Right hindlimb (tissue), 1 donor: ENCODE measurements at places on chromosomes 13 and 19.

GRCh38 chr13:71775966-71776365, 91.0 kb downstream of the DACH1 start:
- no peak for DNase-seq

GRCh38 chr13:100129605-100130004, 40.7 kb downstream of the PCCA start:
- DNase-seq = no peak

GRCh38 chr19:1799695-1800342, 12.3 kb downstream of the ATP8B3 start:
- no peak for DNase-seq

GRCh38 chr13:24925318-24926231, 161.6 kb downstream of the RNF17 start:
- no peak for DNase-seq

DNA sequence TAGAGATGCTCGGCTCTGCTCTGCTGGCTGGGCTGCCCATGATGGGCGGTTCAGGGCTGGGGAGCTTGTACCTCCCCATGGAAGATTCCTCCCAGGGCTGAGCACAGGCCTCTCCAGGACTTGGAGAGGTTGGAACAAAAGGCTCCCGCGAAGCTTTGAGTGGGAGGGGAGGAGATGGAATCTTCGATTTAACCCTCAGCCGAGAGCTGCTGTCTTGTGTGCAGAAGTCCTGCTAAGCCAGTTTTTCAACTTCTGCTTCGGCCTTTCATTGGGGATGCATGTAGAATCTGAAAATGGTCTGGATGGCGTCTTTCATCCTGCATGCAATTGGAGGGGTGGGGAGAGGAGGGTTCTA, 163.3 kb downstream of the KDM4B start:
- no peak for DNase-seq

- DNase-seq = no peak
Measured at GRCh38 chr13:101648766-101649487, 196.5 kb downstream of the ITGBL1 start.

DNA sequence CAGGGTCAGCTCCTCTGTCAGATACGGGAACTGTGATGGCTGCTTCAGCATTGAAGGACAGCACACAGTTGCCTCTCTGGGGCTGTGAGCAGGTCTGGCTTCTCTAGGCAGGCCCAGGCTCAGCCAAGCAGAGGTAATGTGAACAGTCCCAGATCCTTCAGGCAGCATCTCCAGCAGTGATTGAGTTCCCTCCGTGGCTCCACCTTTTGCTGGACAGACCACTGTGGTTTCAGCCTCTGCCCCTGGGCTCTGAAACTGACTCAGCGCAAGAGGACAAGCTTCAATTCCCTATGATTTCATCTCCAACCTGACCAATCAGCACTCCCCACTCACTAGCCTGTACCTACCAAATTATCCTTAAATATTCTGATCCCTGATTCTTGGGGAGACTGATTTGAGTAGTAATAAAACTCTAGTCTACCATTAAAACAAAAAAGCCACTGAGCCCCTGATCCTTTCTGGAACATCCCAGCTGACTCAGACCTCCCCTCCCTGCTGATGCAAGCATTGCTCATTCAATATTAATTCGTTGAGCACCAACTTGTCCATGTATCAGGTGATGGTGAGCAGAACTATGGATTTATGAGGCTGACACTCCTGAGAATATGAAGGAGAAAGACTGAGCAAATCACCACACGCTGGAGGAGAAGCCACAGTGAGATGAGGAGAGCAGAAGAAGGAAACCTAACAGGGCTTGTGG, 16.7 kb downstream of the GSX1 start:
- DNase-seq = no peak

DNA sequence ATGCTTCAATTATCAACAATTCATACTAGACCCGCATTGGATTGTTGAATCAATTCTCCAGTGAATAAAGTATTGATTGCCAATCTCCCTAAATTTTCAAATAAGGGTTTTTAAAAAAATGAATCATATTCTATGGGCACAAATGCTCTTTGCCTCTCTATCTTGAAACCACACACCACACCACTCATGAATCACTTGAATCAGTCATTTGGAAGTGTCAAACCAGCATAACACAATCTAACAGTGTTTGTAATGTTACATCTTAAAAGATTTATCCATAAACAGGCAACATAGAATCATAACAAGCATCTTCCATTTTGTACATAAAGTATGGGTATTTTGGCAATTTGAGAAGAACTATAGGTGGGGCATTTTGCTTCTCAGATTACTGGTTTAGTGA, 219.5 kb upstream of the MIR17HG start:
- DNase-seq = no peak

- no peak for DNase-seq
Measured at GRCh38 chr19:58334691-58335249, 8.0 kb downstream of the ZSCAN22 start.

- DNase-seq = no peak
Measured at GRCh38 chr13:98365302-98365701, 188.2 kb upstream of the RNF113B start.

DNA sequence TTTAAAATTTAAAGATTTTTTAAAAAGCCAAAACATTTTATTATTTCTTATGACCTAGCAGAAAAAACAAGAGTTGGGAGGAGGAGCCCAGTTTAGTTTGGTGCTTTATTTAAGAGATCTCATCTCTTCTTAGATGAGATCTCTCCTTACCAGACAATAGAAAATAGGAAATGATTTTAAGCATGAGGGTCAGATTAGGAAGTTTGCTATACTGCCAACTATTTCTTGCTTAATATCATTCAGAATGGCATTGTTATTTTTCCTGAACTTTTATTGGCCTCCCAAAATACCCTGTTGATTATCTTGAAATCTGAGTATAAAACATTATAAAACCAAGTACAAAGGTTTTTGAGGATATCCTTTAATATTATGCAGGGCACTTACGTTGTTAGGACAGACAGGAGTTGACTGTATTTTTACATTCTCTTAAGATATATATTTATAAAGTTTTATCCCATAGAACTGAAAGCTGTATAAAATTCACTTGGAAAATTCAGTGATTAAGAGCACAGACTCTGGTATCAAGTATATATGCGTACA, 56.1 kb downstream of the DNAJC15 start:
- no peak for DNase-seq

DNA sequence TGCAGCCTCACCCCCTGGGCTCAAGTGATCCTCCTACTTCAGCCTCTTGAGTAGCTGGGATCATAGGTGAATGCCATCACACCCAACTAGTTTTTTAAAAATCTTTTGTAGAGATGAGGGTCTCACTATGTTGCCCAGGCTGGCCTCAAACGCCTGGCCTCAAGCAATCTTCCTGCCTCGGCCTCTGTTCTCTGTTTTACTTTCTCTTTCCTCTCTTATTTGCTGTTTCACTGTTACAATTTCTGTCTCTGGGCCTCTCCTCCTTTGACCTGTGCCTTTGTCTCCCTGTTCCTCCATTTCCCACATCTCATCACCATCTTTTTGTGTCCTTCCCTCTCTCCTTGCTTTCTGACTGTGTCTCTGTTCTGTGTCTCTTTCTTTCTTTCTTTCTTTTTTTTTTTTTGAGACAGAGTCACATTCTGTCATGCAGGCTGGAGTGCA, 9.3 kb downstream of the SHKBP1 start:
- no peak for DNase-seq

- DNase-seq = peak; percentile 19
Measured at GRCh38 chr19:45785097-45785496, 2.8 kb upstream of the DMPK start.

GRCh38 chr13:40910324-40911050, 108.6 kb downstream of the ELF1 start:
- DNase-seq = no peak

- DNase-seq = no peak
Measured at GRCh38 chr13:39786091-39786490, 130.6 kb downstream of the COG6 start.

- DNase-seq = no peak
Measured at GRCh38 chr19:3234800-3235199, 10.3 kb downstream of the CELF5 start.

- no peak for DNase-seq
Measured at GRCh38 chr13:44934724-44935123, 54.5 kb downstream of the NUFIP1 start.

- DNase-seq = no peak
Measured at GRCh38 chr19:31491242-31491641, 142.0 kb upstream of the TSHZ3 start.

DNA sequence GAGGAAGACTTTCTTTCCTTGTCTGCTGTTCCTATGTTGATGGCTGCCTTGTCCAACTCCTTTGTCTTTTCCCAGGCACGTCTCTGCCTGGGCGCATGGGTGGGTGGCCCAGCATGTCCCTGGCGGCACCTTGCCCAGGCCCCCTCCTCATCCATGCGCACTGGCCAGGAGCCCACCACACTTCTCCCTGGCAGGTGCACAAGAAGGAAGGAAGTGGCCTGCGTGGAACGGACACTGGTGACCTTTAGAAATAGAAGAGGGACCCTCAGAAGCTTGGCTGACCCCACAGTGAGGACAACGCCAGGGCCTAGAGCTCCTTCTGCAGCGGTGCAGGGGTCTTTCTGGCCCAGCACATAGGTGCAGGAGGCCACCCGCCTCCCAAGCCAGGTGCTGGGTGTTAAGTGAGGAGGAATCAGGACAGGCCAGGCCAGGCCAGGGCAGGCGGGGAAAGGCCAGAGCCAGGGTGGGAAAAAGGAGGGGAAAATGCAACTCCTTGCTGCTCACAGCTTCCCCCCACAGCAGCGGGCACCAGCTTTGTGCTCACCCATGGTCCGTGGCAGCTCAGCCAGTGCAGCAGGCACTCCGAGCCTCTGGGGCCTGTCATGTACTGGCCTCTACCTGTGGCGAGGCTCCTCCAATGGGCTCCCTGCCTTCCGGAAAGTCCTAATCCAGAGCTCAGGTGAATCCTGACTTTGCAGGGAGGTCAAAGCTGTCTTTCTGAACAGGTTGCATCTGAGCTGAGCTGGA, 104.0 kb downstream of the SOX1 start:
- DNase-seq = no peak

DNA sequence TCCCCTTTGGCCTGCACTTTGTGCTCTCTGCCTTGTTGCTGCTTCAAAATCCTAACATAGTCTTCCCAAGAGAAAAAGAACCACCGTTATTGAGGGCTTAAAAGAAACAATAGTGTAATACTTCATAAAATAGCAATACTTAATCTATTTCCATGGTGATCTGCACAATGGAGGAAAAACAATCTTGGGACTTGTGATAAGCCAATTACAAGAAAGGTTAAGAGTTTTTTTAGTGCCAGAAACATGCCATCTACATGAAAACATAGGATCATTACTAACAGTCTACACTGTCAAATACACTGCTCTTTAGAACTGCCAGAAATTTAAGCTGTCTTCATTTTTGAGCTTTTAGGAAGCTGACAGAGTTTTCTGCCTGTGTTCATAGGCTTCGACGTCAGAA, 54.1 kb upstream of the MAB21L1 start:
- no peak for DNase-seq

DNA sequence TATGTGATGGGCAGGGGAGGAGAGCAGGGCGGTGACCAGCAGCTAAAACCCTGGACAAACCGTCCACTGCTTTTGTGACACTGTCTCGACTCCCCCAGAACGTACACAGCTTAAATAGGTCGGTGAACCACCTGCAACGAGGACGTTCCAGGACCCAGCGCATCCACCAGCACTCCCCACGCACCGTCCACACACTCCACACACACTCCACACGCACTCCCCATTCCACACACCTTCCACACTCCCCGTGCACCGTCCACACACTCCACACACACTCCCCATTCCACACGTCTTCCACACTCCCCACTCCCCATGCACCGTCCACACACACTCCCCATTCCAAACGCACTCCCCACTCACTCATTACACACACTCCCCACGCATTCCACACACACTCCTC, 38.3 kb upstream of the C13orf46 start:
- no peak for DNase-seq

GRCh38 chr13:52779103-52779502, 39.5 kb upstream of the CNMD start:
- DNase-seq = peak; percentile 49

DNA sequence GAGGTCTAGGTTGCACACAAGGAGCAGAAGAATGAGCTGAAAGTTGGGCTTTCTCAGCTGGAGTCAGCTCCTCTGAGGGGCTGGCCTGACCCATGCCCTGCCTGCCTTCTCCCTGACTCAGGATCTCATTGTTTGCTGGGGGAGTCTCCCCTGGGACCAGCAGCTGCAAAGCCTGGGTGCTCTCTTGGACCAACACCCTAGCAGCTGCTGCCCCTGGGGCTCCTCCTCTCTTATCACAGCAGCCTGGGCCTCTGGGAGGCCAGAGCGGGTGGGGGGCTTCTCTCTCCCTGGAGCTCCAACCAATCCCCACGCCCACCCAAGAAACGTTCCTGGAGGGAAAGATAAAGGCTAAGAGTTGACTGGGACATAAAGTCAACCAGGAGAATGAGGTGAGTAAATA, 1.6 kb upstream of the FCGBP start:
- DNase-seq = no peak

- no peak for DNase-seq
Measured at GRCh38 chr13:47004540-47004939, 107.7 kb upstream of the HTR2A start.

DNA sequence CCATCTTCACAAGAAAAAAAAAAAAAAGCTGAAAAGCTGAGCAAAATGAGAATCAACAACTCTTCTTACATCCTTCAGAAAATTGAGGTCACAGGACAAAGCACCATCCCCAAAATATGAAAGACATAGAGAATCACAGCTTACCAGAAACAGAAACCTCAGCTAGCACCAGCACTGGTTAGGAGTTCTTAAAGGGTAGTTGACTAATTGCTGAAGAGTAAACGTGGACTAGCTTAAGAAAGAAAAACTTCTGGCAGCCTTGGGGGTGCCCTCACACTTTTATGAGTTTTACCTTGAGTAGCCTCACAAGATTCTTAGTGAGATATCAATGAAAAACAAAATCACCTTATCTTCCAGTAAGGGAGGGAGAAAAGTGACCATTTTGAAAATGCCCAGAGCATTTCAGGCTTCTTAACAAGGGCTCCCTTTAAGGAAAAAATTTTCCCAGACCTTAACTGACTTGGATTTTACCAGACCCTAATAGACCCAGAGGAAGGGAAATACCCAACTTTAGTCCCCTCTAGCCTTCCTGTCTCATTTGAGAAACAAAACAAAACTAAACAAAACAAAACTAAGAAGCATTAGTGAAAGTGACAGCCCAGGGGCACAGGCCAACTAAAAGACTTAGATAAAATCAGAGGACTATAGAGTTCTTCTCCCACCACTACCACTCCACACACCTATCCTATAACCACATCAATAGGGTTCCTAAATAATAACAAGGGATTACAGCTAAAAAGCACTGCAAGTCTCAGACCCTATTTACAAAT, 888.6 kb downstream of the DIAPH3 start:
- no peak for DNase-seq

- no peak for DNase-seq
Measured at GRCh38 chr19:39247701-39248664, 673 bp downstream of the IFNL4 start.

- no peak for DNase-seq
Measured at GRCh38 chr13:26220575-26220974, 1.5 kb downstream of the RNF6 start.

GRCh38 chr13:24922387-24922744, 158.4 kb downstream of the RNF17 start:
- DNase-seq = no peak

DNA sequence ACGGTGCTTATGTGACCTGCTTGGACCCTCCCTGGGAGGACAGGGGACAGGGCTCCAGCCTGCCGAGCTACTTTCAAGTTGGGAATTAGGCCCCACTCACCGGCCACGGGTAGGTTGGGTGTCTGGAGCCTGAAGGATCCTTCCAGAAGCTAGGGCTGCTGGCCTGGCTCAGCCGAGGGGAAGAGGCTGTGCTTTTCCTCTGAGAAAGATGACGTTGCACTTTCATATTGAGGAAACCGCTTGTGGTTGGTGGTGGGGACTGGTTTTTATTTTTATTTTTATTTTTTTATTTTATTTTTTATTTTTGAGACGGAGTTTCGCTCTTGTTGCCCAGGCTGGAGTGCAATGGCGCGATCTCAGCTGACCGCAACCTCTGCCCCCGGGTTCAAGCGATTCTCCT, at the start of gene TMEM150B:
TSS of gene TMEM150B (minus strand) at position 170 of the 400 bp plus-strand sequence. CDS start 4,305 bp downstream, outside the sequence.
- no peak for DNase-seq
